Femur (tissue), 1 donor: ENCODE measurements at places on chromosomes 1 and 21.

DNA sequence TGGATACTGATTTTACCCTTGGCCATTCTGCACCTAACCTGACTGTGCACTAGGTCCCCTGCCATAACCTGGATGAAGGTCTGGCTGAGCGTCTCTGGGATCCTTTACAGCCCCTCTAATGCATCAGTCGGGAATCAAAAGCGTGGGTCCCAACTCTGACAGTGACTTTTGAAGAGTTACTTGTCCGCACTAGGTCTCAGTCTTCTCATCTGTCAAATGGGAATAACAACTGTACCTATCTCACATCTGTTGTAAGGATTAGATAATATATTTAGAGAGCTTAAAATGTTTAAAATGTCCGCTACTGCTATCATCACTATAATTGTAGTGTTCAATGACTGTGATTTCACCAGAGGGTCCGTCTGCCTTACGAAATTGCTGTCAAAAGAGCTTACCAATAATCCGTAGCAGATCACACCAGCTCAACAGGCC lies 746 bp downstream of the TADA1 start:
- no peak for DNase-seq

DNA sequence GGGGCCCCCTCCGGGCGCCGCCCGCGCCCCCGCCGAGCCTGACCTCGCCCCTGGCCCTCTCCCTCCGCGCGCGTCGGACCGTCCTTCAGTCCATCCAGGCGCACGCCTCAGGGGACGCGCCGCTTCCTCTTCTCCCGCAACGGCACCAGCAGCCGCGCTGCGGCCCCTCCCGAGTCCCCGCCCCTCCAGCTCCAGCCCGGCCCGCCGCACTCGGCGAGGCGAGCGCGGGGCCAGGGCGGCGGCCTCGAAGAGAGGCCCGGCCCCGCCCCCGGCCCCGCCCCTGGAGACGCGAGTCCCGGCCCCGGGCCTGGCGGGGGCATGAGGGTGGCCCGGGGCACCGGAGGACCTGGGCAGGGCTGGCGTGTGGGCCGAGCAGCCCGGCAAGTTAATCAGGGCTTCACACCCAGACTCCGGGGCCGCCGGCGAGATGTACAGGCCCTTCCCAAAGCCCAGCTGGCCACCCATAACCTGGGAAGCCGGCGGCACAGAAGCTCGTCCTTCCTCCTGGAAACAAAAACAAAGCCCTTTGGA lies at the start of gene IGSF3:
TSS of gene IGSF3 (minus strand) at position 159 of the 531 bp plus-strand sequence. CDS start 1,407 bp downstream, outside the sequence.
- DNase-seq: peak; percentile 83

GRCh38 chr21:38474796-38475195 lies 23.5 kb downstream of the ERG start:
- no peak for DNase-seq

DNA sequence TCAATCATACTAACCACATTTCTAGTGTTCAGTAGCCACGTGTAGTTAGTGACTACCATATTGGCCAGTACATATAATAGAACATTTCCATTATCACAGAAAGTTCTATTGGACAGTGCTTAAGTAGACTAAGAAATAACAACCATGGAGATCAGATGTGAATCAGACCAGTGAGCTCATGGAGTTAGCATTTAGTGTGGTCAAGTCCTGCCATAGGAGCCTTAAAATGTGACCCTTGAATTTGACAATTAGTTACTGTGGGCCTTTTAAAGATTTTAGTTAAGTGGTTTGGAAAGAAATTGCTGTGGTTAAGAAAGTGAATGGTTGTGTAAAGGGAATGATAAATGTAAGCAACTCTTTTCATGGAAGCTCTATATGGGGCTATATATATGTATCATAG lies 123.4 kb downstream of the POU2F1 start:
- DNase-seq: no peak

- DNase-seq: no peak
These were observed 179.6 kb downstream of the PLPP3 start for GRCh38 chr1:56399795-56400194.

- no peak for DNase-seq
These were observed 123.3 kb upstream of the USP24 start for GRCh38 chr1:55338448-55338820.

DNA sequence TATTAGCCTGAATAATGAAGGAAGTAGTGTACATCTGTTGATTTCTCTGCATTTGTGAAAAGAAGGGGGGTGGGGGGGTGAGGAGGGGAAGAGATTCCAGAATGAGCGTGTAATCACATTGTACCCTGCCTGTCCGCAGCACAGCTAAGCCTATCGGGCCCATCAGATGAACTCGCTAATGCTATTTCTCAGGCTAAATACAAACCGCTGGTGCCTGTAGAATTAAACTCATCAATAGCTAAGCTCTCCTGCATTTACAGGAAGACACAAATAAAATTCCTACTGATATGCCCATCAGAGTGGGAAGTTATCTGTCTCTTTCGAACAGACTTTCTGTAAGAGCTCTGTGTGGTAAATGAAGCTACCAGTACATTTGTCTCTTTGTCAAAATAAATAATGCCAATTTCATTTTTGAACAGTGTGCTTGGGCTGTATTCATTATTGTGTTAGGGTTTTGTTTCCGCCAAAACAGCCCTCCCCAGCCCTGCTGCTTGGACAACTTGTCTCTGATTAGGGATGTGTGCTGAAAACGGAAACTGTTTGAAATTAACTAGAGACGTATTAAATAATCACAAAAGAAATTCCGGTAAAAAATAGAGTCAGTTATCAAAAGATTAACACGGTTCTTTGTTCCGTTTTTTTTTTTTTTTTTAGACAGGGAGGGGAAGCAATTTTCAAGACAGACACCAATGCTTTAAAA lies 305.4 kb downstream of the TTLL7 start:
- no peak for DNase-seq

GRCh38 chr1:26126321-26127084 lies 14.9 kb downstream of the PDIK1L start:
- DNase-seq: no peak

- no peak for DNase-seq
These were observed 329.5 kb upstream of the DUSP10 start for GRCh38 chr1:222071387-222071786.

DNA sequence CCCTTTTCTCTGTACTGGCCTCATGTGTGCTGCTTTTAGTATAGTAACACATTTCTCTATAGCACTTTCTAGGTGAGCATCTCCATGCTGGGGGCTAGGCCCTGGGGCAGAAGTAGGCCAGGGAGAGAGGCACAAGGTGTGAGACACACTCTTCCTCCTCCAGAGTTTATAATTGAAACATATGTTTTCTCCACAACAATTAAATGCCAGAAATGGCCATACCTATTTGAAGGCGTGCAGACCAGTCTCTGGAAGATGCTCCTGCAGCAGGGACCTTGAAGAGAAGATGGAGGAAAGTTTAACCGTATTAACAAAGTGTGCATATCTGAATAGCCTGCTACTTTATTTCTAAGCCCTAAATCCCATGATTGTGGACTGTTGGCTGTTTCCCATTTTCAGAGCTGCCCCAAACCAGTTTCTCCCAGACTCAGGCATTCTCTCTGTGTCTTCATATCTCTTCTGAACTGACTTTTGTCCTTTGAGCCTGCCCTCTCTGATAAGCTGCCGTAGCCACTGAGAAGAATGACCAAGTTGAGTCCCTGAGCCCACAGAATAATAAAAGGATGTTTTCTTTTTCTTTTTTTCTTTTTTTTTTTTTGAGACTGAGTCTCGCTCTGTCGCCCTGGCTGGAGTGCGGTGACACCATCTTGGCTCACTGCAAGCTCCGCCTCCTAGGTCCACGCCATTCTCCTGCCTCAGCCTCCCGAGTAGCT lies 81.3 kb downstream of the LRRC8D start:
- no peak for DNase-seq

GRCh38 chr21:17554679-17555465 lies 42.0 kb downstream of the CXADR start:
- DNase-seq: no peak

DNA sequence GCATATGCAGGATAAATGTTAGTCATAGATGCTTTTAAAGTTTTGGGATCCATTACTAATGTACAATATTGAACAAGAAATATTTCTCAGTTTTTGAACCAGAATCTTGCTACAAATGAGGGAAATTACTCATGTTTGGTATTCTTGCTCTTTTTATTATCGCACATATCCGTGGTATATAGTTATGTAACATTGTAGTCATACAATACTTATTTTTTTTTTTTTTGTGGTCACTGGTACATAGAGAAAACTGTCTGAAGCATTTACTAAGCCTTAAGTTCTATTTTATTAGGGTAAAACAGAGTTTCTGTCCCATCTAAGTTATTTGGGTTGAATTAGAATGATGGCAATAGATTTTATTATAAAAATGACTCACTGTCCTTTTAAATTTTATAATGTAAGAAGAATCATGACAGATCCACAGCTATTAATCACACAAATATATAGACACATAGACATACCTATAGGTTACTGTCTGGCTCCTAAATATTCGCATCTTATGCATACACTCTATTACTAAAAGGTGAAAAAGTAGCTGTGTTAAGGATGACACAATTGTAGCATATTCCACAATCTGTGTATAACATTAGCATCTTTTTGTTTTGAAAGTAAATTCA lies 18.0 kb upstream of the PRKAA2 start:
- DNase-seq: no peak

- no peak for DNase-seq
These were observed 40.8 kb upstream of the PRRX1 start for GRCh38 chr1:170623171-170623570.

DNA sequence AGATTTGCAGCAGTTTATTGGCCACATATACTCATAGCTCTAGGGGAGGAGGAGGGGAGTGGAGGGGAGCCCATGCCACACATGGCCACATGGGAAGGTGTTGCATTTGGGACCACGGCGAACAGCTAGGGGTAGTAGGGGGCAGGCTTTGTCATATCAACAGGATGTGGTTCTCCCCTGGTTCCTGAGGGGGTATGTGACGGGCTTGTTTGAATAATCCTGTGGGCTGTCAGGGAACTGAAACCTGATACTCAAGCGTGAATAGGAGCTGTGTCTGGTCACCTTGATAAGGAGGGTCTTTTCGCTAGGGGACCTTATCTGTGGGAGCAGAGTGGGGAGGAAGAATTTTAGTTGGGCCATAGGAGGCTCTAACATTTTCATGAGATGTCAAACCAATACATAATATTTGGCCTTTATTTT lies 264.7 kb downstream of the CTH start:
- DNase-seq: no peak

GRCh38 chr21:43192501-43193081 lies 23.8 kb downstream of the CRYAA start:
- peak; percentile 15 for DNase-seq

DNA sequence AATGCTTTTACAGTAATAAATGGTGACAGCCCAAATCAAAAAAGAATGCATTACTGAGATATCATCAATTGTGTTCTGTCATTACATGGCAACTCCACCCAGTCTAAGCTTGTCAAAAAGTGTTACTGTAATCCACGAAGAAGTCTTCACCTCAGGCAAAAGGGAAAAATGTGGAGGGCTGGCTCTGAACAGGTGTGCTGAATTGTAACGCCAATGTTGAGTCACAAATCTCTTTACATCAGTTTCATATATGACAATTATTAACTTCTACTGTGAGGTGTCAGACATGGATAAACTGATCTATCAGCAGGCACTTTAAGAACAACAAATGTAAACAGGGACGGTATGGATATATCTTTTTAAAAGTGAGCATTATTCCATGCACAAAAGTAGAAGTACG lies 98.5 kb upstream of the DMRTA2 start:
- DNase-seq: no peak

DNA sequence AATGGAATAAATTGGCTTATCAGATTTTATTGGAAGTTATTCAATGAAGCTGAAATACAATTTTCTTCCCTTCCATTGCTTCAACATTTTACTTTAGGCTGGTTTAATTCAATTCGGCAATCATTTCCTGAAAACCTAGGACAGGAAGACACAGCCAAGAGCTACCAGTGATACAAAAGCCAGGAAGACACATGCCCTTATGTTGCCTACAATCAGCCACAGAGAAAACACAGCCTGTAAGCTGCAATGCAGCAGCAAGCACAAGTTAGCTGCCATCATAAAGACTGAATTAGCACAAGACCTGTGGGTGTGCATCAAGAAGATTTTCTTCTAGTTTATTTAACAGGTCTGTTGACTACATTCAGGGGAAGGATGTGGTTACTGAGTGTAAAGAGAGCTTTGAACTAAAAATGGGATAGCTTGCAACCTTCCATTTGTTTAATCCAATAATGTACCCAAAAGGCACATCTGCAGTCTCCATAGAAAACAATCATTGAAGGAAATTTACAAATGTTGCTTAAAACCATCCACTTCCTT lies 193.8 kb downstream of the KCNH1 start:
- DNase-seq: no peak

GRCh38 chr1:230549625-230550024 lies 92.7 kb upstream of the COG2 start:
- no peak for DNase-seq

- no peak for DNase-seq
These were observed 6.3 kb upstream of the CFAP410 start for GRCh38 chr21:44345495-44345894.

DNA sequence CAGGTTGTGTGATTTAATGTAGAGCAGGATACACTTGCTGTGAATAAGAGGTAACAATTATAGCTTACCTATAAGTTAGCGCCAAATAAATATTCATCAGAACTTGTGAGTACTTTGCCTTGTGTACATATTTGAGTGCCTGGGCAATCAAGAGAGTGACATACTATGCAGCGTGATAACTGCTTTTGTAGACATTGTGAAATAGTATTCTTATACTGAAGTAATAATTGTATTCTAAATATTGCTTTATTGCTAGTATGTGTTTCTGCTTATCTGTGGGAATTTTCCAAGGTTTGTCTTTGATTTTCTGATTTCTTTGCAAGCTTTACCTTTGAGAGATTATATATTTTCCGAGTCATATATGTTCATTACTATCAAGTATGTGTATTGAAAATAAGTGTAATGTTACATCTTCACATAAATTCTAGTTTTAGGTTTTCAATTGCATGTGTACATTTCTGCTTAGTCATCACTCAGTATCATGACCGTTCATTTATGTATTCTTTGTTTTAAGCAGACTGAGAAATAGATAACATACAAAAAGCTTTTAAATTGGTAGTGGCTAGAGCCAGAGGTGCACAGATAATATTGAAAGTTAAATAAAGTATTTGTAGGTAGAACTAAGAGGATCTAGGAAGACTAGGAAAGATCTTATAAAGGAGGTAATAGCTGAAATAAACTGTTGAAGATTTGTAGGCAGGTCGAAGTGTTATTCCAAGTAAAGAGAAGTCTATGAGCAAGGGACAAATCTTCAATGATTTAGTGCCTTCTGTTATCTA lies 19.5 kb downstream of the USP25 start:
- no peak for DNase-seq

- DNase-seq: no peak
These were observed 65.2 kb upstream of the GJA8 start for GRCh38 chr1:147837129-147837963.

GRCh38 chr1:107894605-107895004 lies 70.4 kb downstream of the VAV3 start:
- DNase-seq: no peak
